ENCODE measurements at places on chromosomes 6 and 20.

- DNase-seq = no peak
These were observed 181.2 kb downstream of the ZDHHC14 start for GRCh38 chr6:157561929-157562810.

GRCh38 chr6:33843131-33844121, 39.6 kb upstream of the MLN start:
- DNase-seq = no peak

GRCh38 chr20:11355345-11355744, 562.3 kb upstream of the BTBD3 start:
- DNase-seq = no peak

GRCh38 chr6:90643381-90643780, 56.5 kb upstream of the MAP3K7 start:
- no peak for DNase-seq

DNA sequence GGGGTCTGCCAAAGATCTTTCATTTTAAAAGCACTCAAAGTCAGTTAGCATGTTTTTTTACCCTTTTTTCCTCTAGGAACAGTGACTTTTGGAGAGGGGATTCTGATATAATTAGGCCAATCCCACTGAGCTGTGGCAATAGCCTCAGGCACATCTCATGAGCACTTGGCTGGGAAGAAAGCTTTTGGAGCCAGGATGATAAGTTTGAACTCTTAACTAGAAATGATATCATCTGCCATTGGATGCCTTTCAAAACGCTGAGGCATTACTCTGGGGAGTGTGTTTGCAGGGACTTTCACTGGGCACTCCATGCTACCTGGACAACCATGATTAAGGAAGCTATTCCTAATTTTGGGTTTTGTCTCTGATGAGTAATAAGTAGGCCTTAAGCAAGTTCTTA, 3.7 kb downstream of the SCGN start:
- no peak for DNase-seq

- DNase-seq = peak; percentile 78
These were observed 214.7 kb upstream of the PROKR2 start for GRCh38 chr20:5531318-5532081.

DNA sequence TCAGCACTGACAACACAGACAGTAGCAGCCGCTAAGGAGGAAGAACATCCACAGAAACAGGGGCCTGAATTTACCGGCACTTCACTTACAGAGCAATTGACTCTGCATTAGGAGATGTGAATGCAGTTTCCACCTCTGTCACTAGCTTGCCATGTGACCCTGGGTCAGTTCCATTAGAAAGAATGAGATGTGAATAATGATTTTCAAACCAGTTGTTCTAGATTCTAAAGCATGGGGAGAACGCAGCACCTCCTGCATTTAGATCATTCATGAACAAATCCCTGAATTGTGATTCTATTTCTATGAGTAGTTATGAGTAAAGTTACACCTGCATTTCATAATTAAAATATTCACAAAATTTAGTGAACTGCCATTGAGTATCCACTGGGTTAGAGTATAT, 197.3 kb upstream of the EXOC2 start:
- DNase-seq = no peak

DNA sequence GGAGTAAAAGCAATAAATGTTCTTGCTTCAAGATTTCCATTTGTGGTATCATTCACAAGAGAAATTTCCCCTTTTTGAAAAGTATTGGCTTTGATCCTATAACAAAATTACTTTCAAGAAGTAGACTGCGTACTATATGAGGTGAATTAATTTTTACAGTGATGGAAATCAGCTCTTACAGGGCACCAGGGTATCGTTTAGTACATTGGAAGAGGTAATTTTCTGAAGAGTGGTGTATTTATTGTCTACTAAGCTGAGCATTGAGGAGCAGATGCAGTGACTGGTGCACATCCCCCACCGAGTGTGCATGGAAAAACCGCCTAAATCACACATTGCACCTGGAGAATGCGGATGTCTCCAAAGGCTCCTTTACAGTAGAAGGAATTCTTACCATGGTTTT, 209.5 kb downstream of the SAMD5 start:
- DNase-seq = no peak

DNA sequence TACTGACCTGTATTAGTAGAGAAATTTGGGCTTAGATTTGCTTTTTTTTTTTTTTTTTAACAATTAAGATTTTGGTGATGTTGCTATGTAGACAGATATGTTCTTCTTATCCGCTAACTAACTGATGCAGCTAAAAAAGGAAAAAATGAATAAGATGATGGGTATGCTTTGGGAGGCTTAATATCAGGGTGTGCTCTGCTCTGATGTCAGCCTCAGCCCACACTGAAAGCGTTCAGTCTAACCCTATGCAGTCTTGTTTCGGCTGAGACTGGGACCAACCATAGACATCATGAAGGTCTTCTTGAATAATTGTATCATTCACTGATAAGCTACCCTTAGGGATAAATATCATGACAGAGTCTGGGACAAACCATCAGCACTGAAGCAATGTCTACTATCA, 6.9 kb upstream of the CCN2 start:
- no peak for DNase-seq

GRCh38 chr6:133392015-133392414, 150.9 kb downstream of the EYA4 start:
- no peak for DNase-seq

DNA sequence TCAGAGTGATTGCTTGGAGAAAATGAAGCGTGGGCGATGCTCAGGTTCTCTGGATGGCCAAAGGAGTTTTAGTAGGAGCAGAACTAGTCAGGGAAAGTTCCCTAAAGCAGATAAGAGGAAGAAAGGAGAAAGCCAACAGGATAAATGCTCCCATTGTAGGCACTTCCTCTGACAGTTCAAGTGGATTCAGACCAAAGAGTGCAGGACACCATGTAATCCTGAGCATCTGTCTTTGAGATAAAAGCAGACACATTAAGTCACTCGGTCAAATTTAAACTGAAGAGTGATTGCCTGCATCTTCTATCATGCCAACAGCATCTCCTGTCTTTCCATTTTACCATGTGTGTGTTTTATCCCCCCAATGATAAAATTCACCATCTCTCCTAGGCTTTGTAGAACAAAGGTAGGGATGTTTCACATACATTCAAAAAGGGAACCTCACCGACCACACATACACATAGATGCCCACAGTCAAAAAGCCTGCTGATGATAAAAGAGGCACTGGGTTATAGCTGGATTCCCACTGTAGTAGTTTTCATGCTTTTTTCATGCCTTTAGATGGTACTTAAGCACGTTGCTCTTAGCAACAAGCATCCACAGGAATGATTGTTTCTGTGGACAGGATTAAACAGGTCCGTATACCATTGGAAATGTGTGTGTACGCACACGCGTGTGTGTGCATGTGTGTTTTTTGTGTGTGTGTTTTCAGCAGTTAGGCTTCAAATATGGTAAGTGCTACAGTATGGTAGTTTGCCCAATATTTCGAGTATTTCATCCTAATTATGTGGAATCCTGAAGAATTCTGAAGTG, 7.0 kb downstream of the GRIK2 start:
- no peak for DNase-seq

GRCh38 chr6:46749731-46750130, 3.0 kb downstream of the ANKRD66 start:
- no peak for DNase-seq

GRCh38 chr6:125066964-125067363, 86.6 kb upstream of the TPD52L1 start:
- DNase-seq = no peak

- DNase-seq = no peak
These were observed 254.9 kb downstream of the PRL start for GRCh38 chr6:22041797-22042480.

DNA sequence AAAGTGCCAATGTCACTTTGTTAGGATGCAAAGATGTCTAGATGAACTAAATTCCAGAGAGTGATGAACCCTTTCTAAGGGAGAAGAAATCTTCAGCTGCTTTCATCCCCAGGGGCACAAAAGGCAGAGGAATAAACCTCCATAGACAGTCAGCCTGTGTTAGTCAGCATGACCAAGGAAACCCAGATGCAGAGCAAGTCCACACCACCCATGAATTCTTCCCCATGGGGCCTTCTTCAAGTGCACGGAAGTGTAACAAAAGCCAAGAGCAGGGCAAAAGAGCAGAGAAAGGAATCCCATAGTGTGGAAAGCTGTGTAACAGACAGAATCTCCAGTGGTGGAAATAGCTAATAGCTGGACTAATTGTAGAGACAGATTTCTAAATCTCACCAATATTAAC, 50.0 kb downstream of the DCDC2 start:
- no peak for DNase-seq

GRCh38 chr20:3189561-3190131, 14.8 kb downstream of the DDRGK1 start:
- DNase-seq = no peak

DNA sequence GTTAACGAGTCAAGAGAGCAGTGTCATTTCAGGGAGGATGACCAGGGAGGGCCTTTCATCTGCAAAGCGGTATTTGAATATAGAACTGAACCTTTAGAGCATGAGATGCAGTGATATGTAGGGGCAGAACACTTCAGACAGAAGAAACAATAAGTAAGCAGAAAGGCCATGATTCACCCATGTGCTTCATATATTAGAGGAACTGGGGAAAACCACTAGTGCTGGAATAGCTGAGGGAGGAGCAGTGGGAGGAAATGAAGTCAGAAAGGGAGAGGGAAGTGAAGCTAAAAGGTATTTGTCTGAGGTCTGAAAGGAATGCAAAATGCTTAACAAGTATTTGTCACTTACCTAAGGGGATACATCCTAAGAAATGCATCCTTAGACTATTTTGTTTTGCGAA, 391.2 kb downstream of the ADGRB3 start:
- peak; percentile 25 for DNase-seq

DNA sequence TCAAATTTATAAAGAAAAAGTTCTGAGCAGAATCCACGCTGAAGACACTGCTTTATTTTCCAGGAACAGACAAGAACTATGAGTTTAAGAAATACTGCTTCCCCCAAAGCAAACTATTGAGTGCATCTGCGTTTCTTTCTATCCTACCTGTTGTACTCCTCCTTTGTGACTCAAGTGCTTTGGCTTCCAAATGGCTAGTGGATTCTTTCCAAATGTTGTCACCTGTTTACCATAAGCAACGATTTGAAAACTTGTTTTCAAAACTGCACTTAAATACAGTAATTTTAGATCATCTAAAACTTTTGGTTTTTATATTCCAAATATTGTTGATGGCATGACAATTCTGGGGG, 9.5 kb downstream of the PXDC1 start:
- DNase-seq = no peak

DNA sequence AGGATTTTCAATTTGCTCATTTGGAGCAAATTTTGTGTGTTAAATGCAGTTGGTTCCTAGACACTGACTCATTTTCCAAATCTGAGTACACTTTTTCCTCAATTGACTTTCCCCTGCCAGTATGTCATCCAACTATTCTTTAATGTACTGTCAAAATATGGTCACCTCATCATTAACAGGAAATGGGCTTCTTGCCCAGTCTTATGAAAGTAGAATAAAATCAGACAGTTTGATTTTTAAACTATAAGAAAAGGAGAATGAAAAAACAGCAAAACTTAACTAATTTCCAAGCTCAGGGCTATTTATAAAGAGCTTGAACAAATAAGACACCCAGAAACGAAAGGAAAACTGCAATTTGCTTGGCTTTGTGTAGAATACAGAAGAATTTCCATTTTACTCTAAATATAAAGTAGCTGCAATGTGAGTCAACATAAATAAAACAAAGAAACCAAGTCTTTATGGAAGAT, 43.7 kb upstream of the RAB23 start:
- DNase-seq = no peak

- no peak for DNase-seq
These were observed 137.1 kb downstream of the BCAS1 start for GRCh38 chr20:53933232-53933846.

- DNase-seq = no peak
These were observed 67.8 kb downstream of the SCAND1 start for GRCh38 chr20:35886537-35886936.

GRCh38 chr6:46676604-46677313, 10.9 kb upstream of the TDRD6 start:
- DNase-seq = no peak

GRCh38 chr6:142872376-142872775, 72.6 kb downstream of the HIVEP2 start:
- DNase-seq = peak; percentile 25

GRCh38 chr6:42340511-42340910, 111.2 kb downstream of the TRERF1 start:
- no peak for DNase-seq

GRCh38 chr20:15703171-15703911, 869.9 kb downstream of the KIF16B start:
- DNase-seq = peak; percentile 4

GRCh38 chr6:17552861-17553260, 47.2 kb upstream of the FAM8A1 start:
- no peak for DNase-seq

- DNase-seq = peak; percentile 45
These were observed 74.1 kb upstream of the TOX2 start for GRCh38 chr20:43840382-43841070.

- no peak for DNase-seq
These were observed 71.3 kb upstream of the EYA4 start for GRCh38 chr6:133169901-133170300.

All from suppressor macrophage treated with lipopolysaccharide for 1 hour (primary cell).